ENCODE measurements at places on chromosomes 6 and 20.

- DNase-seq, result no peak
Measured at GRCh38 chr6:74447013-74447412, 751.0 kb downstream of the CD109 start.

- DNase-seq, result no peak
Measured at GRCh38 chr6:131083687-131084086, 20.6 kb upstream of the EPB41L2 start.

GRCh38 chr6:84522135-84522549, 242.3 kb downstream of the TBX18 start:
- DNase-seq, result no peak

- no peak for DNase-seq
Measured at GRCh38 chr20:35598476-35598875, 17.2 kb upstream of the SPAG4 start.

DNA sequence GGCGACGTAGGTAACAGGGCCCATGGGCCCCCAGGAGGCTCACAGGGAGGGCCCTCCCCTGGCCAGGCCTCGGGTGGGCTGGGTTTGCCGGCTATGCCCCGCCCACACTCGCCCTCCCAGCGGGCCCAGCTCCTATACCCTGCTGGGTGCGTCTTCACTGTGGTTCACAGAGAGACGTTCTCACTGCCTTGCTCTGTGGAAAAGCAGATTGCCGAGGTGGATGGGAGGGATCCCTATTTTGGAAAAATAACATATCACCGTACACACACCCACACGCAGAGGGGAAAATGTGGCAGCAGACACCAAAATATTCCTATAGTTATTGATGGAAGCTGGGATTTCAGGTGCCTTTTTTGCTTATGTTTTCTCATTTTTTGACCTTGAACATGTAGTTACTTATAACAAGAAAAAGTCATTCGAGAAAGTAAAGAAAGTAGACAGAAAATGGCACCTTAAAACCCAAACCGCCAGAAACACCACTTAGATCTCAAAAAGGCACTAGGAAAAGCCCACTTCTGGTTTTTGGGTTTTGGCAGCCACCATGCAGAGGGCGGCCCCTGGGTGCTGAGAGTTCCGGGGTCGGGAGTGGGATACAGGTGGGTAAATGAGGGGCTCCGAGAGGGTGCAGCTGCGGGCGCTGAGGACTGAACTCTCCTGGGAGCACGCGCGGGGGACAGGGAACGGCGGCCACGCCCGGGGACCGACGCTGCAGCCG, 49.4 kb downstream of the TMEM242 start:
- peak; percentile 46 for DNase-seq

GRCh38 chr6:168514216-168514615, 73.2 kb downstream of the SMOC2 start:
- DNase-seq, result no peak

DNA sequence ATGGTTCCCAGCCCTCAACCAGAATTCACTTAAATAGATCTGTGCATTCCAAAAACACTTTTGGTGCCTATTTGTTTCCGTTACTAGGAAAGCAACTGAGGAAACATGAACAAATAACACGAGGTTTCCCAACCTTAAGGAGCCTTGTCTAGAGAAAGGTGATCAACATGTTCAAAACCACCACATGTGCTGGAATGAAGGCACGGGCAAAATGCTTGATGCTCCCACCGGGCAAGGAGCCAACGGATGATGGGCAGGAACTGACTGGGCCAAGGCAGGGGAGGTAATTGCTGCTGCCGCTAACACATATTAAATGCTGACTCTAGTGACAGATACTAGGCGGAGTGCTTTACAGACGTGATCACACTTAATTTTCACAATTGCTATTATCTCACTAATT, 2.5 kb downstream of the MYLK4 start:
- DNase-seq, result peak; percentile 28

- DNase-seq, result no peak
Measured at GRCh38 chr6:113031591-113032238, 684.6 kb downstream of the RFPL4B start.

DNA sequence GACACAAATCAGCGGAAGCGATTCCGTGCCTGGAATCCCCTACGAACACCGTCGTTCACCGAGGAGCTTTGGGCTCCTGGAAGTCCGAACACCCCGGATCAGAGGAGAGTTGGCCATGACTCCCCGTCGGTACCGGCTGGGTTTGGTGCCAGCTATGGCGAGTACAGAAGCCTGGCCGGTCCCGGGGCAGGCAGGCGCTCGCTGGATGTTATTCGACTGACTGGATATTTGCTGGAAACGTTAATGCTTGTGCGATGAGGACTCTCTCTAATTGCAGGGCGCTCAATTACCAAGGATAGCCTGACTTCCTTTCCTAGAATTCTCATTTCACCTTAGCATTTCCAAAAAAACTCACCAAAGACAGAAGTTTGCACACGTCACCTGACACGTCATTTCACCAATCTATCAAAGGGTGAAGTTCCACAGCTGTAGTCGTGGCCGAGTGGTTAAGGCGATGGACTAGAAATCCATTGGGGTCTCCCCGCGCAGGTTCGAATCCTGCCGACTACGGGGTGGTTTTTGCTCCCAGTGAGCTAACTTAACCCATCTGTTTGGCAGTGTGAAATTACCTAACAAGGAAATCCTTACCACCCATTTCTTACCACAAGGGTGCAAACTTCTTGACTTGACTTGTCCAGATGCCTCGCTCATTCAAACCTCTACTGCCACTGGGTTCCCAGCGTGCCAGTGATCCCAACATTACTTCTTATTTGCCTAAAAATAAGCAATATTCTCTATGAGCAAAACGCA, 22.7 kb upstream of the ZNF184 start:
- DNase-seq, result no peak

- DNase-seq, result no peak
Measured at GRCh38 chr20:44943828-44944227, 16.4 kb downstream of the TOMM34 start.

DNA sequence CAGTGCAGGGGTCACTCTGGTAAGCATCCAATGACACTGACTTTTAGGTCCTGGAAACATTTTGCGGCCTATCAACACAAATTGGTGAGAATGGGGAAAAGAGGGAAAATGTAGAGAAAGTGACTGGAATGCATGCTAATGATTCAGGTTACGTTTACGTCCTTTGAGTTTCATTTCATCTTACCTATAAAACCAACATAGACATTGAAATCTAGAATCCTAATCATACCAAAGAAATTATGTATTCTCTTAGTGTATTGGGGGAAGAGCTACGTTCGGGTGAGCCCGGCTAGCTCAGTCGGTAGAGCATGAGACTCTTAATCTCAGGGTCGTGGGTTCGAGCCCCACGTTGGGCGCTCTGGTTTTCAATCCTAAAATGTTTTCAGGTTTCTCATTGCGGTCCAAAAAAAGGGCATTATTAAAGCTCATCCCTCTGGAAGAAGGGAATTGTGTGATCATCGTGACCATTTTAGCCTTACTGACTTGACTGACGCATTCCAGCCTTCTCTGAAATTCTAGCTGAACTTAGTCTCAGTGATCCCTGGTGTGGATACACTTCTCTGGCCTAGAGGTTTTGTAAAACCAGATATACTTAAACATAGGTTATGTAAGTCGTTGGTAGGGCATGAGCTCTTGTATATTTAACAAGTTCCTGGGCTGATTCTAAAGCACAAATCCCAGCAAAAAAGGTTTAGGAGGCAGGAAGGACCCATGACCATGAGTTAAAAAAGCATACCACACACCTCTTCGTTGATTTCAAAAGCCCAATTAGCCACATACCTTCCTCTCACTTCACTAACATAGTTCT, 18.3 kb downstream of the HMGN4 start:
- DNase-seq, result peak; percentile 70

GRCh38 chr6:56996401-56996800, 41.5 kb downstream of the BEND6 start:
- no peak for DNase-seq

DNA sequence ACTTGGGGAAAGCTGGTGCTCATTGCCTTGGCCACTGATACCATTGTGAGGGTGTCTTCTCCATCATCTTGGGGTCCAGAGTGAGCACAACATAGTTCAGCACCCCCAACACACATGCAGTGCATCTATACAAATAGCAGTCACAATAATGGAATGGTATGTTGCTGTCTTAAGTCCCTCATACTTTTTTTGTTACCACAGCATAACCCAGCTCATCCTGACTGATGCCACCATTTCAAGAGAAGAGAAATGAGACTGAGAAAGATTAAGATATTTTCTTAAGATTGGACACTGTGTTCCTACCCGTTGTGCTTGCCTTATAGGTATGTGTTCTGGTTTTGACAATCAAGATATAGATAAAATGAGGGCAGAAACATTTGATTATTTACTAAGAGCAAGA, 15.6 kb downstream of the CST4 start:
- no peak for DNase-seq

GRCh38 chr20:37243076-37243936, 18.3 kb downstream of the GHRH start:
- DNase-seq, result no peak

- no peak for DNase-seq
Measured at GRCh38 chr6:157518397-157519250, 137.6 kb downstream of the ZDHHC14 start.

- DNase-seq, result no peak
Measured at GRCh38 chr6:103002282-103002681, 1608.8 kb downstream of the GRIK2 start.

GRCh38 chr20:63351811-63352591, 9.1 kb downstream of the CHRNA4 start:
- DNase-seq, result no peak

DNA sequence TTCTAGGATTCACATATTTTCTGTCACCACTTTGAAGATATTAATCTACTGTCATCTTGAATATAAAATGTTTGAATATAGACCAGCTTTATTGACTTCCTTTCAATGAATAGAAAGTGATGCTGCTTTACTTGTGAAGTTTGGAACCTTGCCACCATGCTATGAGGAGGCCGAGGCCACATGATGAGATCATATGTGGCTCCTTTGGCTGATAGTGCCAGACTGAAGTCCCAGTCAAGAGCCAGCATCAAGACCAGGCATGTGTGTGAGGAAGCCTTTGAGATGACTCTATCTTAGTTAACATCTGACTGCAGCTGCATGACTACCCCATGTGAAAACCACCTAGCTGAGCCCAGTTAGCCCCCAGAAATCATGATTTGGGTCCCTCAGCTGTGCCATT, 169.5 kb downstream of the OTOR start:
- no peak for DNase-seq

GRCh38 chr20:22511943-22512910, 72.1 kb downstream of the FOXA2 start:
- peak; percentile 99 for DNase-seq

- DNase-seq, result no peak
Measured at GRCh38 chr6:166952567-166953486, 3.5 kb downstream of the RNASET2 start.

DNA sequence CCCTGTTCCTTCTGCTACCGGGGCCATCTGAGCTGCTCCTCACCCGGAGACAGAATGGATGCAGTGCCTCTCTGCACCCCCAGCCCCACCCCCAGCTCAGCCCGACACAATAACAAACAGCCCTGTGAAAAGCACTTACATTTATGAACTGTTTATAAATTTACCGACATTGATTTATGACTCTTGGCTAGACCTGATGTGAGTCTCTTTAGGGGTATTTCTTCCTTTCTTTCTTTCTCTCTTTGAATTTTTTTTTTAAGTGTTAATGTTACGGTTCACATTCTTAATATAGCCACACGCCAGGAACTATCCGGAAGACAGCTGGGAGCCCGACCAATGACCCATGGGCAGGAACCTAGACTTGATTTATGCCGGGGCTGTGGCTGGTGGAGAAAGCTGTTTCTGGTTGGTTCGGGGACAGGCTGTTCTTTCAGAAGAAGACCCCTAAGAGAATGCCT, 266.3 kb downstream of the CDC5L start:
- DNase-seq, result no peak

DNA sequence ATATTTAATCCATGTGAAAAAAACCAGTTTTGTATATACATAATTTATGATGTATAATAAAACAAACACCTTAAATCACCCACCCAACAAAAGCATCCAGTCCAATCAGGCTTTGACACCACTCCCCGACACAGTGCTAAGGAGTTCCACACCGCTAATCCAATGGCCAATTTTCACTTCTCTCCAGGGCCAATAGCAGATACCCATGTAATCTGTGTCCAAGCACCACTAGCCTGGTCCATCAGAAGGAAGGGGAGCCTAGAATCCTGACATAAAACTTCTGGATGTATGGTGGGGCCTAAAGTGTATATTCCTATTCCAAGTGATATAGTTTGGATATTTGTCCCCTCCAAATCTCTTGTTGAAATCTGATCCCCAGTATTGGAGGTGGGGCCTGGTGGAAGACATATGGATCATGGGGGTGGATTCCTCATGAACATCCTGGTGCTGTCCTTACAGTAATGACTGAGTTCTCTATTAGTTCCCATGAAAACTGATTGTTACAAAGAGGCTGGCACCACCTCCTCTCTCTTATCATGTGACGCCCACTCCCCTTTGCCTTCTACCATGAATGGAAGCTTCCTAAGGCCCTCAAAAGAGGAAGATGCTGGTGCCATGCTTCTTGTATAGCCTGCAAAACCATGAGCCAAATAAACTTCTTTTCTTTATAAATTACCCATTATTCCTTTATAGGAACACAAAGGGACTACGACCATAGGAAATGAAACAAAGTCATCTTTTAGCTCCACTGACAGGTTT, 20.8 kb downstream of the RALGAPA2 start:
- no peak for DNase-seq

- no peak for DNase-seq
Measured at GRCh38 chr20:3353646-3354045, 53.8 kb downstream of the DNAAF9 start.

- DNase-seq, result no peak
Measured at GRCh38 chr6:4032475-4032874, 46.5 kb downstream of the FAM217A start.

- no peak for DNase-seq
Measured at GRCh38 chr20:39268981-39269461, 306.9 kb downstream of the DHX35 start.

DNA sequence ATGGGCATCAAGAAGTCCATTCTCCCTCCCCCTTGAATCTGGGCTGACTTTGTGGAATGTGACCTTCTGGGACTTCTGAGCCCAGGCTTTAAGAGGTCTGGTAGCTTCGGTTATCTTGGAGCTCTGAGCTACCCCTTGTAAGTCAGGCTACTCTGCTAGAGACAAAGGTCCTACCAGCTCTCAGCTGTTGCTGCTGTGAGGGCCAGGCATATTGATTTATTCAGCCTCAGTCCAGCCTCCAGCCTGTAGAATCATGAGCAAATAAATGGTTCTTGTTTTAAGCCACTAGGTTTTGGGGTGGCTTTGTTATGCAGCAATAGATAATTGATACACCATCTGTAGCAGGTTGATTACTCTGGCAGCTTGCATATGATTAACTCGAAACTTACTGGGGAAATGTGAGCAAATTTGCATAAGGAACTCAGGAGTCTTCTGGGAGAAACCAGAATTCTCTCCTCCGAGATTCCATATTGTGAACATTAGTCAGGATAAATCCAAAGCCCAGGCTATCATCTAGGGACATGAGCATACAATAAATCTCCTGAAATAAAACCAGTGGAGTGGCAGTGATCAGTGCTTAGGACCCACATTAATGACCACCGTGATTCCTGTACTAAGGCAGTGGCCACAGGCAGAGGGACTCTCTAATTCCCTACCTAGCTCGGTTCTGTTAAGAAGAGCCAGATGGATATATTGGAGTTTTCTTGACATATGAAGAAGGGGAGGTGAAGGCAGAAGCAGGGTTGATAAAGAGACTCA, 336.1 kb downstream of the CDC5L start:
- DNase-seq, result no peak

GRCh38 chr6:150900049-150900448, 34.5 kb downstream of the MTHFD1L start:
- DNase-seq, result no peak
